ENCODE measurements at places on chromosomes 4 and X.
A peak's percentile ranks its signal among the peaks of the same experiment; 100 is the strongest.

DNA sequence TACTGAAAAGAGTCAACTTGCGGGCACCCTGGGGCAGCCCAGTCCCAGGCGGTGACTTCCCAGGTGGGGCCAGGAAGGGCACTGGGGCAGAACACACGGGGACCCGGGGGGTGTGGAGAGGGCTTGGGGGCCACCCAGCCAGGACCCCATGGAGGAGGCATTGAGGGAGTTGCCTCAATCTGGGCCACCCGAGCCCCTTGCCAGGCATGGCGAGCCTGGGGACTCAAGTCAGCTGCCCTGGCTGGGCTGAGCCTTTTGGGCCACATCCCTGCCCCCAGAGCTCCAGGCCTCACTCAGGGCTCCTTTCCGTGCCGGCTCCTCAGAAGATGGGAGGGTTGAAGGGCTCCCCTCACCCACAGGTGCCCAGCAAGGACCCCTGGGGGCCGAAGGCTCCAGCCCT lies 6.6 kb upstream of the CPLX1 start:
- no peak for DNase-seq

GRCh38 chr4:150136036-150136435 lies 57.8 kb downstream of the DCLK2 start:
- no peak for DNase-seq

DNA sequence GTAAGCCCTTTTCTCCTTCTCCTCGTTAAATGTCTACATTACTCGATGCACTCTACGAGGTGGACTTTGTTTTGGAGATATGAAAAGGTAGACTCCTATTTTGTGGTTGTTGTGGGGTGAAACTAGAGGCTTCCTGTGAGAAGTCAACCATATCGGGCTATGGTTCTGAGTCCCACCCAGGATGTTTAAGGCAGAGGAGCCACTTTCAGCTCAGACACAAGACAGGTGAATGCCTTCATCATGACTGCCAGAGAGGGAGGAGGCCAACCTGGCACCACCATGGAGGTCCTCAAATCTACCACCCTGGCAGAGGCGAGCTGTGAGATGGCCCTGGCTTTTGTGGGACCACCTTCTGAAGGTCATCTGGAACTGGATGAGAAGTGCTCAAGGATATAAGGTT lies 154.4 kb upstream of the KLF3 start:
- no peak for DNase-seq

- DNase-seq, result no peak
Measured at GRCh38 chr4:168319486-168320019, 1.0 kb upstream of the DDX60 start.

- no peak for DNase-seq
Measured at GRCh38 chr4:47526281-47526680, 41.2 kb downstream of the ATP10D start.

- peak; percentile 37 for DNase-seq
Measured at GRCh38 chr4:2799224-2799911, 6.5 kb downstream of the SH3BP2 start.

DNA sequence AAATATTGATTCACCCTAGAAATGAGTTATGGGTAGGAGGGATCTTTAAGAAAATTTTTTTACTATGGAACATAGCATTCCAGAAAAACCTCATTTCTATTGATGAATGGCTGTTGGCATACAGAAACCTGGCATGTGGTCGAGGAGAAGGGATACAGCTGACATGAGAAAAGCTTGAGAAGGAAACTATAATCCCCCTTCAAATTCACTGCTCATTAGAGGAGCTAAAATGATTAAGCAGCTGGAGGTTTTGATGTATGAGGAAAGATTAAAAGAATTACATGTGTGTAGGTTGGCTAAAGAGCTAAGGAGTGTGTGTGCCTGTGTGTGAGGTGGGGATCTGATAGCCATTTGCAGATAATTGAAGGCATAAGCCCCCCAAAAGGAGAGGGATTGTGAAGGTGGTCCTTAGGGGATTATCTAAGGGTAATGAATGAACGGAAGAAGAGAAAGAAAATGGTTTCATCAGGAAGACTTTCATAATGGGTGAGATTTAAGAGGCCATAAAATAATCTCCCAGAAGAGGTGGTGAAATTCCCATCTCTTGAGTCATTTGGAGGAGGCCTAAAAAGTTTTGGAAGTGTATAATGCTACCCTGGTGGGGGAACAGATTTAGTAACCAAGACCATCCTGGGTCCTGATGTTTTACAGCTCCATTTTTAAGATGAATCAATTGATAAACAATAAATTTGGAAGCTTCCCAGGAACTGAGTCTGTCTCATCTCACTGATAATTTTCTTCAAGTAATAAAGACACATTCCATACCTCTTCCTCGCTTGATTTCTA lies 272.0 kb upstream of the HAND2 start:
- DNase-seq, result no peak

GRCh38 chr4:95889662-95890061 lies 49.8 kb downstream of the PDHA2 start:
- DNase-seq, result no peak

DNA sequence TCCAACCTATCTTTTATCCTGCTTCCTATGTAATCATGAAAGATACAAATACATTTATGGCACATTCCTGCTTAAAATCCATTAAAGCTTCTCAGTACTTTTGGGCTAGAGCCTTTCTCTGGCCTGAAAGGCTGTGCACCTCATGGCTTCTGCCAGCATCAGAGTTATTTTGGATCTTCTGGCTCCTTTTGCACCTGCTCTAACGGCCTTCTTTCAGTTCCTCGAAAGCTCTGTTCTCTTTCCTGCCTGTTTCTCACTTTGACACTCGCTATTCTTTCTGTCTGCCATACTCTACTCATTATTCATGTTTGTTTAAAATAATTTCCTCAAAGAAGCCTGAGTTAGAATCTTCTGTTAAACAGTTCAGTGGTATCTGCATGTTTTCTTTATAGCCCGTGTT lies 86.0 kb downstream of the LRP2BP start:
- no peak for DNase-seq

DNA sequence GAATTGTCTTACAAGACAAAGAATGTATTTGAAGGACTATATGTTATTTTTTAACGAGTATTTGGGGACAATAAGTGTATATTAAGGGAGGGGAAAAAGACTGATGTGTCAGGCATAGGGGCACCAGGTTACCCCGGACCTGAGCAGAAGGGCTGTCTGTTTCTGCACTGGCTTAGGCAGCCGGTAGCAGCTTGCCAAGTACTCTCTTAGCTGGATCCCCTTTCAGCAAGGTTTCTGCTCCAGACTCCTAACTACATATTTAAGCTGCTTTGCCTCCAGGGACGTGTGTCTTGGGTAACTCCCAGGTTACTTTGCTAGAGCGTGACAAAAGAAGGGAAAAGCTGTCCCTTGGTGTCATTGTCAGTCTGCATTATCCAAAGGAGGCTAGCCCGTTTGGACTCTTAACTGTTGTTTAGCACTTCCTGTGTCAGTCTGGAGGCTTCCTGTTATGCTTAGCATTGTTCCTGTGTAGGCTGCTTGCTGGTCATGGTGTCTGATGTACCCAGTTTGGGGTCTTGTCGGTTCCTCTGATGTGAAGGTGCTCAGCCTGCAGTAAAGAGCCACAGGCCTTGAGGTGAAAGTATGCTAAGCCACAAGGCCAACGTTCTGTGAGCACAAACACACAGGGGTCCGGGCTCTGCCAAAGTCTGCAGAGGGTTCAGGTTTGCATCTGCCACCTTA lies 11.6 kb downstream of the CXCR3 start:
- no peak for DNase-seq

DNA sequence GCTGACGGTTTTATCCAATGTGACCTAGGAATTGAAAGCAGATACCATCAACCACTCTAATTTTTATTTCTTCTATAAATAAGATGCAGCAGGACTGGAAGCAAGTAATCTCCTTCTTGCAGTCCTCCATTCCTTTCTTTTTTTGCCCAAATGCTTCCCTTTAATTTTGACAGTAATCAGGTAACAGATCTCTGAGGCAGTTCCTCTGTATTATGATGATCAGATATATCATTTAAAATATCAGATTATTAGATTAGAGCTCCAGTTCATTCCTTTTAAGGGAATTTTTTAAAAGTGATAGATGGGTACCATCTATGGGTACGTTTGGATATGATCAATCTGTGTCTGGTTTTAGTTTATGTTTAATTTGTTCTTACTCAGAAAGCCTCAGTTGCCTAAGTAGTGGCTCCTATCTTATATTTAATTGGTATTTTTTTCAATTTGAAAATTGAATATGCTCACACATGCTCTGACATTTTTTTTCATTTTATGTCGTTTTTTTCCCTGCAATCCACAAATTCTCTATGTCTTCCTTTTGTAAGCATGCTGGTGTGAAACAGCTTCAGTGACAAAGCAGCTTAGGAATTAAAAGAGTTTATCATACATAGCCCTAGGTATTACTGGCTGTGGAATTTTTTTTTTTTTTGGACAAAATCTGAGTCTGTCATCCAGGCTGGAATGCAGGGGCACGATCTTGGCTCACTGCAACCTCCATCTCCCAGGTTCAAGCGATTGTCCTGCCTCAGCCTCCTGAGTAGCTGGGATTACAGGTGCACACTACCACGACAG lies 73.7 kb upstream of the ANK2 start:
- no peak for DNase-seq

GRCh38 chrX:19863212-19863856 lies 24.1 kb downstream of the SH3KBP1 start:
- DNase-seq, result no peak

GRCh38 chr4:48660347-48660746 lies 119.7 kb downstream of the FRYL start:
- no peak for DNase-seq

GRCh38 chrX:103503163-103503852 lies 16.0 kb downstream of the RAB40A start:
- DNase-seq, result no peak

- no peak for DNase-seq
Measured at GRCh38 chr4:174859904-174860303, 30.9 kb upstream of the GLRA3 start.

GRCh38 chr4:185287031-185287430 lies 77.6 kb downstream of the SNX25 start:
- DNase-seq, result no peak

DNA sequence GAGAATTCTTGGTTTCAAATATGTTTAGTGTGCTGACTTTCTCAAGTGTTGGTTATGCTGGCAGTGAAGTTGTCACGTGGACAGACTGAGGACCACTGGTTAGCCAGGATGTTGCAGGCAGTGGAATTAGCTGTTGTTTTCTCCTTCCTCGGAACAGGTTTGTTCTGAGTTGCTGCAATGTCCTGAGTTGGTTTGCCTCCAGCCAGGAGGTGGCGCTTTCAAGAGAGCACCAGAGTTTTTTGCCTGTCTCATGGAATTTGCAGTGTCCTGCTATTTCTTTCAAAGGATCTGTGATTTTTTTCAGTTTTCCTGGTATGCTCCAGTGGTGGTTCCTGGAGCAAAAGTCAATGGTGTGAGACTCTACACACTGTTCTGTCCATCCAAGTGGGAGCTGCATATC lies 158.1 kb upstream of the CXorf66 start:
- DNase-seq, result no peak

- no peak for DNase-seq
Measured at GRCh38 chrX:109519001-109519400, 17.6 kb upstream of the NXT2 start.

GRCh38 chrX:68822641-68823410 lies 6.0 kb upstream of the EFNB1 start:
- no peak for DNase-seq

DNA sequence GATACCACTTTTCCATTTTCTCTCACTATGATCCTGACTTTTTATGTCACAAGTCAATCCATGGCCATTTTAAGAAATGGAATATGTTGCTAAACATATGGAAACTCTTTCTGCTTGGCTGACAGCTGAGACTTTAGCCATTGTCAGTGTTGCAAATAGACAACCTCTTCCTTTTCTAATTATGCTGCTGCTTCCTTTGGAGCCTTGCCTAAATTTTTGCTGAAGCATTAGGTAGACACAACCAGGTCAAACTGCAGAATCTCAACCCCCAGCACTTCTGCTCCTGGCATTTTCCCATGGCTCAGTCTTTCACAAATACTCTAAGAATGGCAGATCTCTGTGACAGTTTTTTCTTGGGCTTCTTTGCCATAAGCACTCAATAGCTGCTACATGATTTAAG lies 543.3 kb downstream of the GRID2 start:
- DNase-seq, result no peak

DNA sequence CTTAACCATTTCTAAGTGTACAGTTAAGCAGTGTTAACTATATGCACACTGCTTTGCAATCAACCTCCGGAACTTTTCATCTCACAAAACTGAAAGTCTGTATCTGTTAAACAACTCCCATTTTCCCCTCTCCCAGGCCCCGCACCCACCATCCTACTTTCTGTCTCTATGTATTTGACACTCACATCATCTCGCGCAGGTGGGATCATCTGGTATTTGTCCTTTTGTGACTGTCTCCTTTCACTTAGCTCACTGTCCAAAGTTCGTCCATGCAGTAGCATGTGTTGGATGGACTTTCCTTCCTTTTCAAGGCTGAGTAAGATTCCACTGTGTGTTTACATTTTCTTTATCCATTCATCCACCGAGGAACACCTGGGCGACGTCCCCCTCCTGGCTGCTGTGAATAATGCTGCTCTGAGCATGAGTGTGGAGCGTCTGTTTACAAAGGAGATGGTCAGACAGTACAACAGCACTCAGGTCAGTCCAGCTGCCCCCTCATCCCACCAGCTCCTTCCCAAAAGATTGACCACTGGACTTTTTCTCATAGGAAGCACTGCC lies 39.8 kb downstream of the DCTD start:
- no peak for DNase-seq

DNA sequence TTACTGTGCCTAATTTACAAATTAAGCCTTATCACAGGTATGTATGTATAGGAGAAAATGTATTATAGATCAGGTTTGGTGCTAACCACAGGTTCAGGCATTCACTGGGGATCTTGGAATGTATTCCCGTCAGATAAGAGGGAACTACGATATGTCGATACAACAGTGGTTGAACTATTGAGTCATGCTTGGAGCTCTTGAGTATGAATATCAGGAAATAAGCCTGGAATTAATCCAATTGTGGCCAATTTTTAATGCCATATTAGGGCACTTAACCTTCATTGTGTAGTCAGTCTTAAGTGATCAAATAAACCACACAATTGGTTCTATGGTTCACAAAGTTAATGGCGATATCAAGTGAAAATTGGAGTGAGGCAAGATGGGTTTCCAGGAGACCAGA lies 556.5 kb downstream of the IL1RAPL1 start:
- DNase-seq, result no peak

DNA sequence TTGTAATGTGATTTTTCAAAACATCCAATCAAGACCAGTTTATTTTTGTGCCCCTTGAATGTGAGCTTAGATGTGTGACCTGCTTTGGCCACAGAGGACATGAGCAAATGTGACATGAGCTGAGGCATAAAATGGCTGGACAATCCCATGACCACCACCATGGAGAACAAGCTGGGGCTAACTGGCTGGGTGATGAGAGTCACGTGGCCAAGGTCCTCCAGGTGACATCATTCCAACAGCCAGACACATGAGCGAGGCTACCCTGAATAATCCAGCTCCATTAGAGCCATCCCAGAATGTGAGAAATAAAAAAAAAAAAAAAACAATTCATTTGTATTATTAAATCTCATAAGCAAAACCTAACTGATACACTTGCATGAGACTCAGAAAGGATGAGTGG lies 90.4 kb upstream of the LDB2 start:
- DNase-seq, result no peak

DNA sequence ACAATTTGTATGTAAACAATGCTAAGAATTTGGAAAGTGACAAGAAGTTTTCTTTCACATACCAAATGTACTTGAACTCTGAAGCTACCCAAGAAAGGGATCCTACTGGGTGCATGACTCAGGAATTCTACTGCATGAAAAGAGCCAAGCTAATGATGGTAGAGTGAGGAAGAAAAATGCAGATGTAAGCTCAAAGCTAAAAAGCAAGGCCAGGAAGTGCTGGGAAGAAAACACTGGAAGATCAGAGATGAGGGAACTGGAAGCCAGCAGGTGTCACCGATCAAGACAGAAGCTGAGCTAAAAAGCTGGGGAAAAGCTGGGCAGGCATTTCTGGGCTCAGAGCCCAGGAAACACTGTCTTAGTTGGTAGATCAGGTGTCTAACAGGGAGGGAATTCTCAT lies 449.1 kb downstream of the NKX6-1 start:
- no peak for DNase-seq
